Karpas-422 (cell line): ENCODE measurements at places on chromosomes 7 and 10.

DNA sequence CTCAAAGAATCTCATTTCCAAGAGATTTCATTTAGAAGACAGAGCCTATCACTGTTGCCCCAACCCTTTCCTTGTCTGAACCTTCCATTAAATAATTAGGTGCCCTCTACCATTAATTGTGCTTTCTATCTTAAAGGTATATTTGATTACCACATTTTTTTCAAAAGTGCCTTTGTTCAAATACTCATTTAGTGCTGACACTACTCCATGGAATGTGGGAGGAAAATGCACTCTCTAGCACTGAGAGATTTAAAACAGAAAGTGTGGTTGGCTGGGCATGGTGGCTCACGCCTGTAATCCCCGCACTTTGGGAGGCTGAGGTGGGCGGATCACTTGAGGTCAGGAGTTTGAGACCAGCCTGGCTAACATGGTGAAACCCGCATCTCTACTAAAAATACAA lies 119.8 kb downstream of the CACNA2D1 start:
- DNase-seq, result no peak

- DNase-seq, result no peak
Measured at GRCh38 chr10:24406809-24407483, 198.0 kb downstream of the KIAA1217 start.

DNA sequence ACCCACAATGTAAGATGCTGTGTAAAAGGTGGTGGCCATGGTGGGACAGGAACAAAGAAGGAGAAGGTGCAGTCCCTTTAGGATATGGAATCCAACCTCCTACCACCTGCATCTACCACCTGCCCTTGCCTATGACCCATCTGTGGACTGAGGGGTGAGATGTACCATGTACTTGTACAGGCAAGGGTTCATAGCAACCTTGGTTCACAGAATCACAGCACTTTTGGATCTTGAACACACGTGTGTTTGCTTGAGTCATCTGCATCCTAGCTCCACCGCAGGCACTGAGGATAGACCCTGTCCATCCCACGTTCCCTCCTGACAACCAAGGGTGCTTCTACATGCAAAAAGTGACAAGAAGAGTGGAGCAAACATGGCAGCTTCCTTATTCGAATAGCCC lies 162.3 kb downstream of the GFRA1 start:
- no peak for DNase-seq

- DNase-seq, result no peak
Measured at GRCh38 chr10:128914681-128915080, 552.4 kb upstream of the MGMT start.

GRCh38 chr10:24307116-24307515 lies 98.2 kb downstream of the KIAA1217 start:
- DNase-seq, result no peak

- no peak for DNase-seq
Measured at GRCh38 chr7:90594751-90595317, 1.3 kb upstream of the CDK14 start.
